Activated CD4-positive, alpha-beta T cell treated with anti-CD3 and anti-CD28 coated beads, Interleukin-2, Interleukin-4, amounts not matched to agents 100 ng/mL and 50 ng/mL, durations not matched to agents 16 hours and 8 hours (primary cell): ENCODE measurements at places on chromosomes 6 and 20.
A peak's percentile ranks its signal among the peaks of the same experiment; 100 is the strongest.

- no peak for DNase-seq
These were observed 167.2 kb downstream of the LINC00237 start for GRCh38 chr20:20939006-20939405.

GRCh38 chr6:46891252-46891795, 30.4 kb downstream of the ADGRF5 start:
- no peak for DNase-seq

GRCh38 chr20:37228656-37229055, 33.0 kb downstream of the GHRH start:
- DNase-seq, result no peak

DNA sequence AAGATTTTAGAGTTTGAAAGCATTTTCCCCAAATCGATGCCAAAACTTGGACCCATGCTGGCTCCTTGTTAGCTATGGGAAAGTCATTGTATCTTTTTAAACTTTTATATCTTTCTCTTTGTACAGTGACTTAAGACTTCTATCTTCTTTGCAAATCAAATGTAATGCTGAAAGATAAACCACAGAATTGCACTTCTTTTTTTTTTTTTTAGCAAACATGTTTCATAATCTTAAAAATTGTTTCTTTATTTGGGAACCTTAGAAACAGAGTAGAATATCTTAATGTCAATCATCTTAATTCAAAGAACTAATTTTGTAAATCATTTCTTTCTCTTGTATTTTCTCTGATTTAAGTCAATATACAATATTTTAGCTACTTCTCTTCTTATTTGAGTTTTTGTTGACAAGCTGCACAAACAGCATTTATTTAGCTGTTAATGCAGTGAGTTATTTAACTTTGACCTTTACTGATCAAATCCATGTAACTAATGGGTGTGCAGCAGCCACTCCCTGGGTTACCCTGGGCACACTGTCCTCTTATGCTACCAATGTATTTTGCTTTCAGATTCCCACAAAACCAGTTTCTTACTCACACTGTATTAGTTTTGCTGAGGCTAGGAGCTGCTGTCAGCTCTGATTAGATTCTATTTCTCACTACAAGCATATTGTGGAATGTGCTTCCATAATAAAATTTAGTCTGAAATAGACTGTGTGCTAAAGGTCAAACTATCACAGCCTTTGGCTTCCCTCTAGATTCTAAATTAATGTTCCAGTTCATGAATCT, 279.6 kb downstream of the ADGB start:
- no peak for DNase-seq

GRCh38 chr6:123169774-123170095, 173.7 kb downstream of the CLVS2 start:
- no peak for DNase-seq

DNA sequence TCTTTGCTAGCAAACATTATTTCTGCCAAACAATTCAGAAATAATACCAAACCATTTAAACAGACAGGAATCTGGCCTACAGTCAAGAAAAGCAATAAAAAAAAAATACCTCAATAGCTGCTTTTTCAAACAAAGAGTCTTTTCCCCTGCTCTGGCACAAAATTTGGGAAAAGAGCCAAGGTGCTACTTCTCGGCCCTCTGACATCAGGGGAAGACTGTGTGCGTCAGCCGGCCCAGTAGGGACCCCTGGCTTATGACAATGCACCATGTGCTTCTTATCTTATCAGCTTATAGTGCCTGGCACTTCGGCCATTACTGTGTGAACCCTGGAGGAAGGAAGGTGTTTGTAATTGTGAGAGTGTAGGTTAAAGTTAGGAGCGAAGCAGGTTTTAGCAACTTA, 89.4 kb downstream of the PDE10A start:
- DNase-seq, result no peak

DNA sequence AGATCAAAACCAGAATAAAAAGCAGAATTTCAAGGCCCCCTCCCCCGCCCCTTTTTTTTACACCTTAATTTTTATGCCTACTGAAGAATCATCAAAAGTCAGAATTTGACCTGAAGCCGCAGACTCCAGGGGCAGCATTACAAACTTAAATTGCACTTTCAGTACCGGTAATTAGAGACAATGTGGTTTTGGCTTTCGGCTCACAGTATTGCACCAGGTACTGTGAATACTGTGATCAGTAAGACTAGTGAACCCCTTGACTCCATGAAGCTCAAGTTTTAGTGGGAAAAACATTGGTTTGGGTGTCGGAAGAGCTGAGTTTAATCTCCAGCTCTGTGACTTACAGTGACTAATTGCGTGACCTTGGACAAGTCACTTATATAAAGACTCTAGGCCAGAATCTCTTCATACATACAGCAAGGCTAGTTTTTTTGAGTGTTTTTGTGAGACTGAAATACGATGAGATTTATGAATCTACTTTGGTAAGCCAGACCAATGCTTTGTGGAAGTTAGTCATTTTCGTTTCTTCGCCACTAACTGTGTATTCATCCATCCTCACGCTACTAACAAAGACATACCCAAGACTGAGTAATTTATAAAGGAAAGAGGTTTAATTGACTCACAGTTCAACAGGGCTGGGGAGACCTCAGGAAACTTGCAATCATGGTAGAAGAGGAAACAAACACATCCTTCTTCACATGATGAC, 114.7 kb downstream of the SASH1 start:
- peak; percentile 24 for DNase-seq

DNA sequence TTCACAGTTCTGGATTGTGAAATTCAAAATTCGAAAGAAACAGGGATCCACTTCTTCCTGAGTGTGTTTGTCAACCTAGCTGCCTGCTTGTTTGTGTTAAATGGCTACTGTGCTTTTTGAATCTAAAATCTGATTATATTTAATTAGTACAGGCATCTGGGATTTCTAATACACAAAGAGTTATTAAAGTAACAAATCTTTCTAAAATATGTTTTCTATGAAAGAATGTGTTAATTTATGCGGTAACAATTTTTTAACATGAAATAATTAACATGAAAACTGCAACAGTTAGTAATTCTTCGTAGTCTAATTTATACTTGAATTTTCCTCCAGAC, 81.2 kb upstream of the TRAF3IP2 start:
- DNase-seq, result no peak

GRCh38 chr6:3569816-3570215, 113.0 kb upstream of the SLC22A23 start:
- no peak for DNase-seq

GRCh38 chr20:33391722-33392415, 9.4 kb downstream of the CDK5RAP1 start:
- no peak for DNase-seq

- no peak for DNase-seq
These were observed 31.3 kb downstream of the PNPLA1 start for GRCh38 chr6:36301085-36301658.
